ENCODE measurements at places on chromosomes 1 and 21.

GRCh38 chr1:110340207-110340468, 961 bp downstream of the RBM15 start:
- no peak for DNase-seq

GRCh38 chr21:38639571-38640354, 141.5 kb upstream of the ERG start:
- no peak for DNase-seq

DNA sequence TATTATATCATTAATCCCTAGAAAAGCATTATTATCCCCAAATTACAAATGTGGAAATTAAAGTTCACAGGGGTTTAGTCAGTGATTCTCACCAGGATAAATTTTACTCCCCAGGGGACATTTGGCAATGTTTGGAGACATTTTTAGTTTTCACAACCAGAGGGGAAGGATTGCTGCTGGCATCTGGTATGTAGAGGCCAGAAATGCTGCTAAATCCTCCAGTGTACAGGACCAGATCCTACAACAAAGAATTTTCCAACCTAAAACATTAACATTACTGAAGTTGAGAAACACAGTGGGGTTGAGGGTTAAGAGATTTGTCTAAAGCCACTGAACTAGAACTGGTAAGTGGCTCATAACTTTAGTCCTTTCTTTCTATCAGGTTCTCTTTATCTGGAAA, 162.0 kb upstream of the SYT6 start:
- DNase-seq: peak; percentile 29

GRCh38 chr1:20100632-20101355, 18.5 kb downstream of the PLA2G2D start:
- DNase-seq: peak; percentile 72

GRCh38 chr1:25023826-25024225, 93.8 kb upstream of the RUNX3 start:
- DNase-seq: no peak

- no peak for DNase-seq
These were observed 65.4 kb downstream of the UBIAD1 start for GRCh38 chr1:11338284-11338924.

- no peak for DNase-seq
These were observed 260.3 kb downstream of the DPYD start for GRCh38 chr1:97660431-97661105.

GRCh38 chr1:84835169-84835568, 57.8 kb downstream of the LPAR3 start:
- DNase-seq: peak; percentile 10
